ENCODE measurements at places on chromosomes 13 and 19.

DNA sequence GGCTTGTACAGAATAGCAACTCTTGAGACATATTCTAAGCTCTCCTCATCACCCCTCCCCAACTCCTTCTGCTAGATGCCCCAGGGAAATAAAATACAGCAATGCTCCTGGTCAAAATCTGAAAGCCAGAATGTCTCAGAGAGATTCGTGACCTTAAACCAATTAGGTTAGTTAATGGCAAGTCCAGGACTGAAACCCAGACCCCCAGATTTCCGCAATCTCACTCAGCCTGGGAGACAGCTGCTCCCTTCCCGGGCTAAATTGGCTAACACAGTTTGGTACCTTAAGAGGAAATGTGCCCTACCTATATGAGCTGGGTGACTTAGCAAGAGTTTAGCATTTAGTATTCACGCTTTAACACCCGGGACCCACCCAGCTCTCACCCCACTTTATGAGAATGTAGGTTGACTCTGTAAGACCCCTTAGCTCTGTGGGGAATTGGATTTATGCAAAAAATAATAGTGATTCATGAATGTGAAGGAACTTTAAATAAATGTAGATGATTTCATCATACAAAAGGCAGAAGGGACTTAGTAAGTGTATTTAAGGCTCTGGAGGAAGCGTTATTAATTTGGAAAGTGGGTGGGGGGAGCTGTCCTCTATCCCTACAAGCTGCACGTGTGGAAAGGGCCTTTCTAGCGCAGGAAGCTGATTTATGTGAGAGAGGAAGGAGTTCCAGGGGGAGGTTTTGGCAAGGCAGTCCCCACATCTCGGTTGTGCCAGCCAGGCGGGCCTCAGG is 1.1 kb downstream of the DLEU7 start:
- peaks cover 70% of the 10 kb centered on the region for H3K4me1 ChIP-seq
- H3K36me3 ChIP-seq = peaks cover 22% of the 10 kb centered on the region
- H3K27ac ChIP-seq = peak overlapping the region; percentile 89
- peak overlapping the region; percentile 62 for H3K4me3 ChIP-seq

- no peak overlapping the region for H3K4me3 ChIP-seq
- H3K27me3 ChIP-seq = peaks cover 2% of the 10 kb centered on the region
- no peaks in the 10 kb centered on the region for H3K36me3 ChIP-seq
- no peak overlapping the region for H3K27ac ChIP-seq
Observed at GRCh38 chr13:32125751-32126150, 94.2 kb downstream of the FRY start.

- peak; percentile 57 for DNase-seq
- H3K4me3 ChIP-seq = no peak overlapping the region
- no peaks in the 10 kb centered on the region for H3K27me3 ChIP-seq
- H3K36me3 ChIP-seq = peaks cover 73% of the 10 kb centered on the region
- H3K27ac ChIP-seq = no peak overlapping the region
- H3K4me1 ChIP-seq = no peaks in the 10 kb centered on the region
Observed at GRCh38 chr19:5048091-5048726, 79.3 kb downstream of the KDM4B start.

DNA sequence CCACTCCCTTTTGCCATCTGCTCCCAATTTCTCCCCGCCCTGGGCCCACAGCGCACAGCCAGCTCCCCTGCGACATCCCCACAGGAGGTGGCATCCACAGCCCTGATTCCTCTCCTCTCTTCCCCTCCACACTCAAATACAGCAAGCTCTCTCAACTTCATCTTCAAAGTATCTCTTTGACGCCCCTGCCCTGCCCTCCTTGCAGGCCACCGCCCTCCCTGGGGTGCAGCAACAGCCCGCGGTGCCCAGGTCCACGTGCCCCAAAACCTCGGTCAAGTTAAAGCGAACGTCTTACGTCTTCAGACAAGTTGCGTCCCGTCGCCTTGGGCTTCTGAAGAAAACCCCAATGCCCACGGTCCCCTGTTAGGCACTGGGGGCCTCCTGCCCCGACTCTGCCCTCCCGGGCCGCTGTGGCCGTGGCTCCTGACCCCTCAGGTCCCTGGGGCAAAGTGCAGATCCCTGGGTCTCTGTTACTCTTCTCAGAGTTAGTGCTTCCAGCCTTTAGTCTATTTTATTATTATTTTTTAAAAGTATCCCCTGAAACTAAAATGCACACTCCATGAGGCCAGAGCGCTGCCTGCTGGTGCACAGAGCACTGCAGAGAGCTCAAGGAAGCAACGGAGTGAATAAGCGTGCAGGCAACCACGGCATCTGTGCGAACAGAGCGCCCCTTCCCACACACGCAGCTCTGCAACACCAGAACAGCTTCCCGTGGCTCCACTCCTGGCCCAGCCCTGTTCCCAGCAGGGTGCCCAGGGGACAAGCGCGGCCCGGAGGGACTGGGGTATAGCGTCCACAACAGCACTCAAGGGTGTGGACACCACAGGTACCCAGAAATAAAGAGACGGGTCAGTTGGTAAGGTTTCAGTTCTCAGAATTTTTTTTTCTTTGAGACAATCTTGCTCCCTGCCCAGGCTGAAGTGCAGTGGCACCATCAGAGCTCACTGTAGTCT is 26.4 kb downstream of the IL17D start:
- peaks cover 4% of the 10 kb centered on the region for H3K36me3 ChIP-seq
- no peak overlapping the region for H3K4me3 ChIP-seq
- H3K27me3 ChIP-seq = no peaks in the 10 kb centered on the region
- H3K27ac ChIP-seq = no peak overlapping the region

DNA sequence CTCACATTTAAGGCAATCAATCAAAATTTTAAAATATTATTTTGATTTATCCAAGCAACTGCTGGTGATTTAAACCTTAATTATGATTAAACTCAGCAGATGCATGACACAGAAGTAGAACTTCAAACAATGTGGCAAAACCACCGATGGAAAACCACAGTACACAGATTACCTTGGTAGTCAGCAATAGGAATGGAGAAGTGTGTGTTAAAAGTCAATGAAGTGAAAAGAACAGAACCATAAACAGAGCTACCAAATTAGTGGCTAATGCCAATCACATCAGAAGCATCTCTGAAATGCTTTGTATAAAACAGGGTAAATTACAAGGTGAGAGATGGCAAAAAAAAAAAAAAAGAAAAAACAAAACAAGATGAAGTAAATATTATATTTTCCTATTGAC is 31.2 kb downstream of the KATNAL1 start:
- no peaks in the 10 kb centered on the region for H3K4me1 ChIP-seq
- no peak overlapping the region for H3K27ac ChIP-seq
- peaks cover 83% of the 10 kb centered on the region for H3K36me3 ChIP-seq
- no peak overlapping the region for H3K4me3 ChIP-seq

DNA sequence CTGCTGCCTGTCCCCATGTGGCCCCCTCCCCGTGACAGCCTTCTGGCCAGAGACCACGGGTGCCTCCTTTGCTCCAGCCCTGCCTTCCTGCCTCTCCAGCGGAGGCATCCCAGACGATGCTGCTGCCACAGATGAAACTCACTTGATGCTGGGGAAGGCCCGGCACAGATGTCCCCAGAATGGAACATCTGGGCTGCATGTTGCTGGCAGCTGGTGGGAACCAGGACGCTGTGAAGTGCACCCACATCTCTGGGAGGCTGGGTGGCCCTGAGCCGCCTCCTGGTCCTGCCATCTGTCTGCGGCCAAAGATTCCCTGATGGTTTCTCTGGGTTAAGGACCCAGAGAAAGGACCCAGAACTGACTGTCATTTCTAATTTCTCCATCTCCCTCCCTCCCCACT is 51.9 kb upstream of the PTPRS start:
- DNase-seq = no peak
- H3K27ac ChIP-seq = no peak overlapping the region
- no peaks in the 10 kb centered on the region for H3K4me1 ChIP-seq
- no peaks in the 10 kb centered on the region for H3K36me3 ChIP-seq
- H3K27me3 ChIP-seq = no peaks in the 10 kb centered on the region

GRCh38 chr19:658916-659839 is 3.8 kb downstream of the RNF126 start:
- no peak overlapping the region for H3K4me3 ChIP-seq
- no peak for DNase-seq
- peaks cover 66% of the 10 kb centered on the region for H3K36me3 ChIP-seq
- H3K4me1 ChIP-seq = peaks cover 48% of the 10 kb centered on the region
- no peaks in the 10 kb centered on the region for H3K27me3 ChIP-seq
- H3K27ac ChIP-seq = no peak overlapping the region

GRCh38 chr19:56670961-56671612 is 470 bp downstream of the ZNF835 start:
- H3K4me3 ChIP-seq = no peak overlapping the region
- DNase-seq = no peak
- H3K27ac ChIP-seq = no peak overlapping the region
- no peaks in the 10 kb centered on the region for H3K27me3 ChIP-seq

- DNase-seq = no peak
- no peak overlapping the region for H3K27ac ChIP-seq
- H3K27me3 ChIP-seq = no peaks in the 10 kb centered on the region
- peaks cover 26% of the 10 kb centered on the region for H3K4me1 ChIP-seq
- H3K4me3 ChIP-seq = no peak overlapping the region
Observed at GRCh38 chr13:30731361-30732045, 3.8 kb upstream of the ALOX5AP start.

- no peaks in the 10 kb centered on the region for H3K27me3 ChIP-seq
- no peak overlapping the region for H3K27ac ChIP-seq
- no peaks in the 10 kb centered on the region for H3K4me1 ChIP-seq
Observed at GRCh38 chr19:31139871-31140505, 209.2 kb downstream of the TSHZ3 start.

GRCh38 chr19:2542341-2543069 is 66.6 kb downstream of the GADD45B start:
- peaks cover 16% of the 10 kb centered on the region for H3K4me1 ChIP-seq
- no peak overlapping the region for H3K4me3 ChIP-seq
- no peaks in the 10 kb centered on the region for H3K36me3 ChIP-seq
- no peak overlapping the region for H3K27ac ChIP-seq

DNA sequence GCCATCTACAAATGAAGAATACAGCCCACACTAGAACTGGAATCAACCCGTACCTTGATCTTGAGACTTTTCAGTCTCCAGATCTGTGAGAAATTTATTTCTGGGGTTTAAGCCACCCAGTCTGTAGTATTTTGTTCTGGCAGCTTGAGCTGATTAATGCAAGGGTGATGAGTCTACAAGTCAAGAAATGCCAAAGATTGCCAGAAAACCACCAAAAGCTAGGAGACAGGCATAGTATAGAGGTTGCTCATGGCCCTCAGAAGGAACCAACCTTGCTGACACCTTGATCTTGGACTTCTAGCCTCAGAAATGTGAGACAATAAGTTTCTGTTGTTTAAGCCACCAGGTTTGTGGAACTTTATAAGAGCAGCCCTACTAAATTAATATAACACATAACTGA is 428.2 kb upstream of the KLF12 start:
- no peaks in the 10 kb centered on the region for H3K27me3 ChIP-seq
- H3K4me1 ChIP-seq = no peaks in the 10 kb centered on the region
- no peaks in the 10 kb centered on the region for H3K36me3 ChIP-seq
